ENCODE measurements at places on chromosomes 16 and 17.

DNA sequence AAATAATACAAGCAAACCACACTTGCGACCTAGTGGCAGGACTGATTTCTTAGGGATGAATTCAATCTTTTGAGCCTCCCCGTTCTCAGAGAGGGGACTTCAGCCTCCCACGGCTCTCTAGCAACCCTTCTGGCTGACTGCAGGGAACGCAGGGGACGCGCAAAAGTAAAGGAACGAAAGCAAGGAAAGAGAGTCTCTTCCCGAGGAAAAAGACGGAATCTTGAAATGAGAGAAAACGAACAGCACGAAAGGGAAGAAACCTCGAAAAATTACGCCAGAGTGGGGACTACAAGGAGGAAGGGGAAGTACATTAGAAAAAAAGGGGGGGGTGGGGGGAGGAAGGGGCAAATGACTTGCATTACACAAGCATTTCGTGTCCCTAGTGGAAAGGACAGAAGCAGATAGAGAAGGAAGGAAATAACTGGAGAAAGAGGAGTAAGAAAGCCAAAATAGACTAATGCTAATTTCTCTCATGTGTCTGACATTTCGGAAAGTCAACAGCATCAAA, 1.2 kb downstream of the GRB2 start:
- DNase-seq = peak; percentile 54

- DNase-seq = no peak
Measured at GRCh38 chr16:15507301-15507958, 73.0 kb downstream of the BMERB1 start.

- DNase-seq = no peak
Measured at GRCh38 chr16:81633680-81634379, 145.3 kb upstream of the PLCG2 start.

DNA sequence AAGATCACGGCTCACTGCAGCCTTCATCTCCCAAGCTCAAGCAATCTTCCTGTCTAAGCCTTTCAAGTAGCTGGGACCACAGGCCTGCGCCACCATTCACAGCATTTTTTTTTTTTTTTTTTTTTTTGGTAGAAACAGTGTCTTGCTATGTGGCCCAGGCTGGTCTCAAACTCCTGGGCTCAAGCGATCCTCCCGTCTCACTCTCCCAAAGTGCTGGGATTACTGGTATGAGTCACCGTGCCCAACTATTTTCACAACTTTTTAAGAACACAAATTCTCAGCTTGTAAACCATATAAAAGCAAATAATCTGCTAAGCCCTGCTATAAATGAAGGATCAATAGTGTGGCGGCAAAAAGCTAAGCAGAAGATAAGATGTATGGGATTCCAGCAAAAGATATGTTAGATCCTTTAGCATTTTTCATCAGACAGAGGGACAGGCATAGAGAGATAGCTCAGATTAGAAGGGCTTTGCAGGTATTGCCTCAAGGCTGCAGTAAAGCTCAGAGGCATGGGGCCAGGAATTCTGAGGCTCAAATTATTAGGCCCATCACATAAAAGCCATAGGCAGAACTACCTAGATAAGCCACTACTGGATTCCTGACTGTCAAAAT, 55.1 kb downstream of the EMP2 start:
- DNase-seq = no peak

- no peak for DNase-seq
Measured at GRCh38 chr16:72800524-72801161, 247.3 kb downstream of the ZFHX3 start.

DNA sequence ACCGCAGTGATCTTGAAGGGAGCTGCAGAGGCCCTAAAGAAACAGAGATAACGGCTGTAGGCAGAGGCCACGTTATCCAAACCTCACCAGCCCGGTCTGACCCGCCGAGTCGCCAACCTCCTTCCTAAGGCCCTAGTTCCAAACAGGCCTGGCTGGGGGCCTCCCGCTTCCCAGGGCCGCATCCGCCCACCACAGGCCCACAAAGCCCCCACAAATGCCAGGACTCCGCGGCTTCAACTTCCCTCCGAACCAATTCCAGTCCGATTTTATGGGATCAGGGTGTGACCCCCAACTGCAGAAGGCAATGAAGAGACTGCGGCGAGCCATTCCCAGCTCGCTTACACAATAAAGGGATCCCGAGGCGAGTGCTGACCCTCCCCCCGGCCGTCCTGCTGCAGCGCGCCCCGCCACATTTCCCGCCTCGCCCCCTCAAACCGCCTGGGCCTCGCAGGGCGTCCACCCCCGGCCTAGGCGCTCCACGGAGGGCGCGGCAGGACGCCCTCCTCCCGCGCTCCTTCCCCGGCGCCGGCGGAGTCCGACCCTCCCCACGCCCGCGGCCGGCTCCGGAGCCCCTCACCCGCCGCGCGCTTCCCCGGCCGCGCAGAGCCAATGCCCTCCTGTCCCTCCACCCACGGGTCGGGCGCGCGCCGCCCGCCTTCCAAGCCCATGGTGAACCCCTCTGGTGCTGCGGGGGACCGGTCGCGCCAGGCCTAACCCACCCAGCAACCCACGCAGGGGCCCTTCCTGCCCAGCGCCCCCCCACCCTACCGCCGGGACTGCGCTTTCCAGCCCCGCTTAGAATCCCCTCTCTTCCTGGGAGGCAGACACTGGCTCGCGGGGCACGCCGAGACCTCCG, 926 bp downstream of the MYH10 start:
- DNase-seq = no peak

DNA sequence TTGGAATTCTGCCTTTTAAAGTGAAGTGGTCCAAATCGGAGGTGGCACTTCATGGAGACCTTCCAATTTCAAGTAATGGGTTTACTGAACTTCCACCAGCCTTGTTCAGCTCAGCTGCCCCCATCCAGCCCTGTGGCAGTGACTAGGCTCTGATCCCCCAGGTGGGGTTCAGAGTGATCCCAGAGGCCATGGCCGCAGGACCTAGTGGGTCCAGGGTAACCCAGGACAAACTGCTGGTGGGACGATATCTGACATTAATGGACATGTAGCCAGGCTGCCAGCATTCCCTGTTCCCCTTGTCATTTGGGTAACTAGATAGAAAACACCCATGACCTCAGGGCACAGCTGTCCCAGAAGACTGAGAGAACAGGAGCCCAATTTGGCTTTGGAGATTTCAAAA, 209.9 kb downstream of the GSG1L start:
- DNase-seq = no peak

GRCh38 chr17:42653179-42654124, 5.6 kb upstream of the TUBG2 start:
- no peak for DNase-seq

DNA sequence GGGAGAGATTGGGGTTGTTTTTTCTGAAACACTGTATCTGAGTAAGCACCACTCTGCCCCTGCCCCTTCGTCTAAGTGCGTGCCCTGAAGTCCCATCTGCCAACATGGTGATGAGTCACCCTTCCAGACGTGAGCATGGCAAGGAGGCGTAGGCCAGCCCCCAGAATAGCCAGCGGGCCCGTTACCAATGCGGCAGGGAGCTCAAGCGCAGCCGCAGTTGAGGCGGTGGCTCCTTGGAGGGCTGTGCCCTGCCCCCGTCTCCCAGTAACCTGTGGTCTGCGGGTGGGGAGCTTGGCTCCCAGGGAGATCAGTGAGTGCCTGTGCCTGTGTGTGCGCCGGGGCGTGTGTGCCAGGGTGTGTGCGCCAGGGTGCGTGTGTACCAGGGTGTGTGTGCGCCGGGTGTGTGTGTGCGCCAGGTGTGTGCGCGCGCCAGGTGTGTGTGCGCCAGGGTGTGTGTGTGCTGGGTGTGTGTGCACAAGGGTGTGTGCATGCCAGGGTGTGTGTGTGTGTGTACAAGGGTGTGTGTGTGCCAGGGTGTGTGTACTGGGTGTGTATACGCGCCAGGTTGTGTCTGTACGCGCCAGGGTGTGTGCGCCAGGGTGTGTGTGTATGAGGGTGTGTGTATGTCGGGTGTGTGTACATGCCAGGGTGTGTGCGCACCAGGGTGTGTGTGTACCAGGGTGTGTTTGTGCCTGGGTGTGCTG, 98.6 kb upstream of the CHMP6 start:
- DNase-seq = peak; percentile 79

DNA sequence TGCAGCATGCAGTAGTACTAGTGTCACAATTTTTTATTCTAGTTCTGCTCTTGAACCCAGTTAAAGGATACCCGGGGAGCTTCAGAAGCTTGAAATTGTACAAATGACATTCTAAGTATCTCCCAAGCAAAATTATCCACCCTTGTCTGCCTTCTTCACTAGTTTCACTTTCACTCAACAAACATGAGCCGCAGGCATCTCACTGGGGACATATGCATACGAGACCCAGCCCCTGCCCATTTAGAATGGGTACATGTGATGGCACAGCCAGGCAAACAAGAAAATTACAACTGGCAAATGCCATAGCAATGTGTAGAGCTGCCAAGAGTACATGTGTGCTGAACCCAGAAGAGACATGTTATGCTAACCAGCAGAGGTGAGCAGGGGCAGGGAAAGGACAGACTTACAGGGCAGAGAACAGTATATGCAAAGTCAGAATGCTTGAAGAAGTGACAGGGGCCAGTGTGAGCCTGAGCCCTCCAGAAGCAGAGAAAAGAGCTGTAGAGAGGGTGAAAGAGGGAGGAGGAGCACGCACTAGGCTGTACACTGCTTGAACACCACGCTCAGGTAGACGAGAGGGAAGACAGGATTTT, 8.3 kb downstream of the GINS2 start:
- DNase-seq = no peak

DNA sequence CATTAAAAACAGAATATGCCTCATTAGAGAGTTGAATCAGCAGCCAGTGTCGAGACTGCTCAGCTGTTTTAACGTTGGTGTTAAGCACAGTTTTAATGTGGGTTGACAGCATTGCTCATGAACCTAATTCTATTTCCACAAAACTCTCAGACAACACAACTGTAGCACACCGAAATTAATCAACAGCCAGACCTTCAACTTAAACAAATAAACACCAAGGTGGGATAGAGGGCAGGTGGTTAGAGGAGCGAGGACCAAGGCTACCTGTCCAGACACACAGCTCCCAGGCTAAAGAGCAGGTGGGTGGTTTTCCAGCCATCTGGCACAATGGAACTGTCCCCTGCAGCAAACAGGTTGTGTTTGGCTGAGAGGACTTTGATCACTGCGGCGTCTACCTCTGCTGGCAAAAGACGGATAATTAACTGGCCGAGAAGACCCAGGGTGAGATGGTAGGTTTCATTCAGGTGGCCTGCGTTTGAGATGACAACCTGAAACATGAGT, 69.6 kb upstream of the ATP2A3 start:
- DNase-seq = no peak

DNA sequence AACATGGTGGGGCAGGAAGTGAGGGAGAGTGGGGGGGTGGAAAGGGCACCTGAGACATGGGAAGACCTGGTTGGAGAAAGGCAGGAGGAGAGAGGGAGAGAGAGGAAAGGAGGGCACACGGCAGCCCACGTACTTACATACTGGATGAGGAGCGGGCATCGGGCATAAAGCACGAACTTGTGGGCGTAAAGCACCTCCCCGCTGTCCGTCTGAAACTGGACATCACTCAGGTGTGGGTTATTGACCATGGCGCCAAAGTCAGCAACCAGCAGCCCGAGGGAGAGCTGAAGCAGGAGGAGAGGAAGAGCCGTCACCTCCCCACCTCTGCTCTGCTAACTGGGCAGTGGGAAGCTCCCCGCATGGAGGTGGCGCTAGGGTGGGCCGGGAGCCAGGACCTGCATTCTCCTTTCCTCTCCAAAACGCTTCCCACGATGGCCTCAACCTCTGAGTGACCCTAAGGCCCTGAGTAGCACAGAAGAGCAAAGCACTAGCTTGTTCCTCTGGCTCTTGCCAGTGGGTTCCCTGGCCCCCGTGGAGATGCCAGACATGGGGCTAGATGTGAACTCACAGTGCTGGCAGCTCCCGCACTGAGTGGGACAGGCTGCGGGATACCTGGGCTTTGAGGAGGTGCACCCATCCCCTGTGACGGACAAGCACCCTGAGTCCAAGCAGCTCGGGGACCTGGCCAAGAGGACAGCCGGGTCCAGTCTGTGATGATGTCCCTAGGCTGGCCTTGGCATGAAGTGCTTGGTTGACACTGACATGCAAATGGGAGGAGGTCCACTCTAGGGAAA, 16.9 kb downstream of the SLX4 start:
- no peak for DNase-seq

- no peak for DNase-seq
Measured at GRCh38 chr16:69365901-69366300, 14.3 kb upstream of the TMED6 start.

- no peak for DNase-seq
Measured at GRCh38 chr17:73262676-73263642, 1.3 kb upstream of the CPSF4L start.

- no peak for DNase-seq
Measured at GRCh38 chr16:62408760-62409159, 372.5 kb upstream of the CDH8 start.

DNA sequence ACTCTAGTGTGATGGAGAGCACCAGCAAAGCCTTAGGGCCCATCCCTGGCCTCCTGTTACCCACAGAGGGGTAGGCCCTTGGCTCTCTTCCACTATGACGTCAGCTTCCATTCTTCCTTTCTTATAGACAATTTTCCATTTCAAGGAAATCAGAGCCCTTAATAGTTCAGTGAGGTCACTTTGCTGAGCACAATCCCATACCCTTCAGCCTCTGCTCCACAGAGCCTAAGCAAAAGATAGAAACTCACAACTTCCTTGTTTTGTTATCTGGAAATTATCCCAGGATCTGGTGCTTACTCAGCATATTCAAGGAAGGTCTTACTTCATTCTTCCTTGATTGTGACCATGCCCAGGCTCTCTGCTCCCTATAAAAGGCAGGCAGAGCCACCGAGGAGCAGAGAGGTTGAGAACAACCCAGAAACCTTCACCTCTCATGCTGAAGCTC, at the start of gene CCL8:
Gene CCL8 (plus strand): TSS at position 397 of the 445 bp plus-strand sequence. CDS start 67 bp downstream, outside the sequence.
- no peak for DNase-seq

GRCh38 chr16:10967986-10968385, 23.6 kb downstream of the CLEC16A start:
- DNase-seq = no peak

GRCh38 chr17:43033948-43034881, 9.2 kb downstream of the RND2 start:
- no peak for DNase-seq

GRCh38 chr17:77608431-77608830, 350.1 kb upstream of the TNRC6C start:
- no peak for DNase-seq

DNA sequence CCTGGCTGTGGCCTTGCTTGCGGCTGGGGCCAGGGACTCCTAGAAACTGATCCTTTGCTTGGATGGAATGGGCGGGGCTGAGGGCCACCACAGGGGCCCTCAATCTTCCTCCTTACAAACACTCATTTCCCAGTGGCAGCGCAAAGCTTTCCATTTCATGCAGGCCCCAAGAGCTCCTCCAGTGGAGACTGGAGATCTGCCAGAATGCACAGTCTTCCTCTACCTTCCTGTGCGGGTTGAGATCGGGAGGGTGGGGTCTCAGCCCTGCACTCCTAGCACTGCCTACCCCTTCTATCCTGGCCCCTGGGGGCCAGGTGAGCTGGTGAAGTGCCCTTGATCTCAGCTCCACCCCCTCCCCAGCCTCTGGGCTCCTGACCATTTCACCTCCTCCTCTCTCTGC, 1.7 kb downstream of the NRN1L start:
- DNase-seq = no peak

GRCh38 chr17:8782176-8782575, 17.0 kb downstream of the MFSD6L start:
- no peak for DNase-seq

- DNase-seq = no peak
Measured at GRCh38 chr17:47279062-47279801, 25.6 kb downstream of the ITGB3 start.

GRCh38 chr16:67653789-67654402, 6.2 kb downstream of the ACD start:
- DNase-seq = no peak

All from activated naive CD4-positive, alpha-beta T cell treated with Interleukin-2 at 50 U/mL for 16 hours (primary cell).